Pancreas (tissue), 10 donors: ENCODE measurements at places on chromosomes 13 and 19. TPM values are rescaled to one million over a fixed set of nuclear protein-coding genes. Genes with fewer than 3 reads are reported as not detected.
A peak's percentile ranks its signal among the peaks of the same experiment; 100 is the strongest.

Gene MYPOP
- total RNA-seq = 5.6 TPM

DNA sequence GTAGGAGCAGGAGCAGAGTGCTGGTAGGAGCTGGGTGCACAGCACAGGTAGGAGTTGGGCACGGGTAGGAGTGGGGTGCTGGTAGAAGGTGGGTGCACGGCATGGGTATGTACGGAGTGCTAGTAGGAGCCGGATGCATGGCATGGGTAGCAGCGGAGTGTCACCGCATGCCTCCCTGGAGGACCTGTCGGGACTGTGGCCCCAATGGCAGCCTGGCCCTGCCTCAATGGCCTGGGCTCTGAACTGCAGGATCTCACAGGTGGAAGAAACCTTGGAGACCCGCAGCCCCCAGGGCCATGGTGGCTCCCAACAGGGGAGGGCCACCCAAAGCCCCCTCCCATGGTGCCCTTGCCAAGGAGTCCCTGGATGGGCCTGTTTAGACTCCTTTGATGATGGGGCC is 1146.0 kb downstream of the UQCRFS1 start:
- DNase-seq = no peak

DNA sequence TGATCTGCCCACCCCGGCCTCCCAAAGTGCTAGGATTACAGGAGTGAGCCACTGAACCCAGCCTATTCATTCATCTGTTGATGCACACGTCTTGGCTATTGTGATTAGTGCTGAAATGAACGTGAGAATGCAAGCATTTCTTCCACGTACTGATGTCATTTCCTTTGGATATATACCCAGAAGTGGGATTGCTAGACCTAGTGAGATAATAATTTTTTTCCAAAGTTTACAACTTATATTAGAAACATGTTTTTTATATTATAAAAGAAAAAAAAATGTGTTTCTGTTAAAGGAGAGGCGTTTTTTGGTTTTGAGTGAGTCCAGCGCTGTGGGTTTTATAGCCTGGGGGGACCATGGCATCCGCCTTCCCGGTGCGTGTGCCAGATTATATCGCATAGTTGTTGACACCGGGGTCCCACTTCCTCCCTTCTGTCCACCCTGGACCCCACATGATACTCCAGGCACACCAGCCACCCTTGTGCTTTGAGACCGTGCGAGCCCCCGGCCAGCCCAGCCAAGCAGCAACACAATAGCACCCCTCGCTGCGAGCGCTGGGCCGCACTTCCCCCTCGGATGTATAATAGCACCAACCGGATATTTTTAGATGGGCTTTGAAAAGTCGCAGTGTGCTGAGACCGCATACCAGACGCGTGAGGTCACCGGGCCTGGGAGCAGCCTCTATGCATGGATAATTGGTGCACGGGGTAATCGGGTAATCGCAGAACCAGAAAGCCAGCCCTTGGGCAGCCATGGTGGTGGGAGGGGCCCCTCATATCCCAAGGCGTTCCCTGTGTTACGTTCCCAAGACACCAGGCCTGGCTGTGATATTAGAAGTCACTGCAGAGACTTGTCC is 59.6 kb downstream of the MYO9B start:
- DNase-seq = peak; percentile 76

- no peak for DNase-seq
Measured at GRCh38 chr19:40687525-40688016, 2.9 kb downstream of the NUMBL start.

GRCh38 chr19:6767357-6768235 is at the start of gene SH2D3A:
SH2D3A (minus strand) TSS chr19:6767435; CDS start chr19:6763748, 3,687 bp downstream.
- peak; percentile 94 for DNase-seq

GRCh38 chr19:10773969-10774368 is 56.1 kb downstream of the DNM2 start:
- DNase-seq = no peak
